ENCODE measurements at places on chromosomes 6 and 20.

- no peak for DNase-seq
Observed at GRCh38 chr6:164013480-164014208, 599.1 kb downstream of the QKI start.

DNA sequence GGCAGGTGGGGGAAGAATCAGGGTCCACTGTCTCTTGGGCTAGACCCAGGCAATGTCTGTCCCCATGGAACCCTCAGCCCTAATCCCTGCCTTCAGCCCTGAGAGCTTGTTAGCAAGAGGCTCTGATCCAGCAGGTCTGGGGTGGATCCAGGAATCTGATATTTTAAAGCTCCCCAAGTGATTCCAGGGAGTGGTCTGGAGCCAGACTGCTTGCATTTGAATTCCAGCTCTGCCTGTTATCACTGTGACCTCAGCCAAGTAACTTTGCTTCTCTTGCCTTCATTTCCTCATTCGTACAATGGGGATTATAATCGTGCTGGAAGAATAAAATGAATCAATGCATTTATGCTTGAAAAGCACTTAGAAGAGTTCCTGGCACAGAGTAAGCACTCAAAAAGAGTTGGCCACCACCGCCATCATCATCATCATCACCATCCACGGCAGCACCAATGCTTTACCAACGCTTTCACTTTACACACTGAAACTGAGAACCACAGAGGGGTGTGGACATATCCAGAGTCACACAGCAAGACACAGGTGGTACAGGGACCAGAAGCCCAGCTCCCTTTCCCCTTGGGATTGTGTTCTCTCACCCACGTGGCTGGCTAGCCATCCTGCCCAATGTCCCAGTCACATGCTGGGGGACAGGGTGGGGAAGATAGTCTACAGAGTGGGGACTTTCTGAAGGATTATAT is 75.7 kb upstream of the RALY start:
- DNase-seq: no peak

DNA sequence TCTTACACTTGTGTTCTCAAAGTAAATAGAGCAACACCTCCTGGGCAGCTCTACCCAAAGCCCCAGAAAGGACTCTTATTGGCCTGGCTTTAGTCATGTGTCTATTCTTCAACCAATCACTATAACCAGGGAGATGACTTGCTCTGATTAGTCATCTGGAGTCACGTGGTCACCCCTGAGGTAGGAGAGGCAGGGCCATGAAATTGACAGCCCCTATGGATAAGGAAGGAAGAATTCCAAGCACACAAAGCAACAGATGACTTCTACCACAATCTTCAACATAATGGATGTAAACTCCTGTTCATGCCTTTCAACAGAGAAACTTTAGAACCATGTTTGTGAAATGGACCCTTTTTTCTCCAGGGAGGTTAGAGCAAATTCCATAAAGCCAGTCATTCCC is 24.6 kb upstream of the EYA2 start:
- DNase-seq: no peak

GRCh38 chr6:42007286-42008137 is 42.8 kb upstream of the TAF8 start:
- DNase-seq: no peak

GRCh38 chr6:80348263-80348662 is 241.8 kb downstream of the BCKDHB start:
- DNase-seq: no peak

- no peak for DNase-seq
Observed at GRCh38 chr6:42350911-42351310, 100.8 kb downstream of the TRERF1 start.

DNA sequence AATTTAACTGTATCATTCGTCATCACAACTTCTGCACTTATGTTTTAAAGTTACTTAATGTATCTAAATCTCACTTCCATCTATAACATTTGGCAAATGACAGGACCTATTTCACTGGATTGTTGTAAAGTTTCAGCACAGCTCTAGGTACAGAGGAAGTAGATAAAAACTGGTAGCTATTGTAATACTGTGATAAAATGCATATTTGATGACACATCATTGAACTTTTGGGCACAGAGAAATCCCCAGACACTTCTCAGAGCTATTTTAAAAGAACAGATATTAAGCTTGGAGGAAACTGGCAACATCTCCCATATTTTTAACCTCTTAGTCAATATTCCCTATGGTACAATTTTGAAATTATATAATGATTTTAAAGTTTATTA is 138.7 kb downstream of the RFPL4B start:
- DNase-seq: no peak

DNA sequence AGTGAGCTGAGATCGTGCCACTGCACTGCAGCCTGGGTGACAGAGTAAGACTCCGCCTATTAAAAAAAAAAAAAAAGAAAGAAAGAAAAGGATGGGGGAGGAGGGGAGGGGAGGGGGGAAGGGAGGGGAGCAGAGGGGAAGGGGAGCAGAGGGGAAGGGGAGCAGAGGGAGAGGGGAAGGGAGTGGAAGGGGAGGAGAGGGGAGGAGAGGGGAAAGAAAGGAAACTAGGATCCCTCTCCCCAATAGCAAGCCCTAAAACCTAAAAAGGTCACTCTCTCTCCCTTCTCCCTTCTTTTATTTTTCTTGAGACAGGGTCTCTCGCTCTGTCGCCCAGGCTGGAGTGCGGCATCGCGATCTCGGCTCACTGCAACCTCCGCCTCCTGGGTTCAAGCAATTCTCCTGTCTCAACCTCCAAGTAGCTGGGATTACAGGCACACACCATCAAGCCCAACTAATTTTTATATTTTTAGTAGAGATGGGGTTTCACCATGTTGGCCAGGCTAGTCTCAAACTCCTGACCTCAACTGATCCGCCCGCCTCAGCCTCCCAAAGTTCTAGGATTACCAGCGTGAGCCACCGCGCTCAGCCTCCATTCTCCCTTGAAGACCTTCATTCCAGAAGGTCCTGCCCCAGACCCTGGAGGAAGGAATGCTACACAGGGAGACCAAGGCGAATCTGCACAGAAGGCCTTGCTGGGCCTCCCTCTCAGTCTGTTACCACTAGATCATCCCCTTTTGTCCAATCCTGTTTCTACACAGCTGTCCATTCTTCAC is 45.8 kb upstream of the PIM1 start:
- DNase-seq: no peak

- DNase-seq: no peak
Observed at GRCh38 chr6:25053875-25054371, 118.2 kb upstream of the RIPOR2 start.

Data from C1 segment of cervical spinal cord (tissue), 14 donors.